Neural crest cell (in vitro differentiated cells): ENCODE measurements at places on chromosomes 12 and 14. TPM values are rescaled to one million over a fixed set of nuclear protein-coding genes. Genes with fewer than 3 reads are reported as not detected.
A peak's percentile ranks its signal among the peaks of the same experiment; 100 is the strongest.

DNA sequence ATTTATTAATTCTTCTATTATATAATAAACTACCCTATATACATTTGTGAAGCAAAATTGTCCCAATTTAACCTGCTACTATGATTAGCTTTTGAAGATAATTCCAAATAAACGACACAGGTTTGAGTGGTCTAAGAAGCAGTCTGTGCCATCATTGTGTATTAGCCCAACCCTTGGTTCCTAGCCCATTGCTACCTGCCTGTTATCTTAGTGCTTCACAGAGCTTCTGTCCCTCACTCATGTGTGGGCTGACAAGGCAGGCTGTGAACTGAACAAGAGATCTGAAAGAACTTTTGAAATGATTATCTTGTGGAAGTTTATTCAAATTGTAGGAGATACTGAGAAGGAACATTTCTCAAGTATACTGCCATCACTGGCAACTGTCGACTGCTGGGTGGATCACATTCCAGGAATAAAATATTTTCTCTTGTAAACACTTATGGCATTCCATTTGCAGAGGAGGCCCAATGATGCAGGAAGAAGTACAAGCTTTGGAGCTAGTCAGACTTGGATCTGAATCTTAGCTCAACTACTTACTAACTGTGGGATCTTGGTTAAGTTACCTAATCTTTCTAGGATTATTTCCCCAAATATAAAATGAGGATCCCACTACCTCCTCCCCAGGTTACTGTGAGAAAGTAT, 7.8 kb upstream of the MTERF2 start:
- no peak for DNase-seq
- H3K4me3 ChIP-seq: no peak overlapping the region

- peaks cover 10% of the 10 kb centered on the region for H3K27me3 ChIP-seq
- no peak for DNase-seq
- H3K4me3 ChIP-seq: no peak overlapping the region
- no peak overlapping the region for H3K27ac ChIP-seq
- no peaks in the 10 kb centered on the region for H3K36me3 ChIP-seq
- no peaks in the 10 kb centered on the region for H3K4me1 ChIP-seq
Observed at GRCh38 chr14:97290977-97291376, 493.8 kb downstream of the VRK1 start.

DNA sequence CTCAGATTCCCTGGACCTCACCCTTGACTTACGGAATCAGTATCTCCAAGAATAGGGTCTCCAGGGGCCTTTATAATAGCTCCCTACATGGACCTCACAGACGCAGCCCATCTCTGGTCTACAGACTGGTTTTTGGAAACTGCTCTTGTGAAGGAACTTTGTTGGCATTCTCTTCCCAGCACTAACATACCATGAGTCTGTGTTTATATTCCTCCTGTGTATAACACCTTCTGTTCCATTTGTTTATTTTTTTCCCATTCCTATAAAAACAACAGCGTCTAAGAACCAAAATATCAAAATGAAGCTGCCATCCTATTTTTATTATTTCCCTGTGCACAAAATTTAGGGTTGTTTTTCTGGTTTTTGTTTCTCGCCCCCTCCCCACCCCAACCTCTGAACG, 131.1 kb downstream of the NEDD1 start:
- H3K27me3 ChIP-seq: no peaks in the 10 kb centered on the region
- peaks cover 16% of the 10 kb centered on the region for H3K4me1 ChIP-seq
- H3K36me3 ChIP-seq: peaks cover 2% of the 10 kb centered on the region
- no peak for DNase-seq
- H3K27ac ChIP-seq: no peak overlapping the region
- H3K4me3 ChIP-seq: no peak overlapping the region

LYZ gene
- 0.26 TPM in 1 of 2 replicates, not detected in the other for total RNA-seq

RNASE7 gene
- total RNA-seq: not detected in 2 replicates

SCN8A gene
- 13.0 and 13.5 TPM in 2 replicates for total RNA-seq

DNA sequence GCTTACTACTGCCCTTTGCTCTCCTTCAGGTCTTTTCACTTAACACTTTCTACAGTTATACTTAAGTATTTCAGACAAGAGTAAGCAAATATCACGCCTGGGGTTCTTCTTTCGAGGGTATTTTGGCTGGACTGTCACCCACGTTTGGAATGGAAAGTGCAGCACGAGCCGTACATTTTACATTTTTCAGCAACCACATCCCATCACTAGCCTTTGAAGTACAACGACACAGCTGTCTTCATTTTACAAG, 349 bp upstream of the FAM177A1 start:
- no peaks in the 10 kb centered on the region for H3K27me3 ChIP-seq
- H3K27ac ChIP-seq: peak overlapping the region; percentile 95
- peaks cover 21% of the 10 kb centered on the region for H3K4me1 ChIP-seq
- H3K4me3 ChIP-seq: peak overlapping the region; percentile 96
- no peaks in the 10 kb centered on the region for H3K36me3 ChIP-seq
- DNase-seq: no peak

- no peaks in the 10 kb centered on the region for H3K36me3 ChIP-seq
- peaks cover 57% of the 10 kb centered on the region for H3K27me3 ChIP-seq
- peaks cover 7% of the 10 kb centered on the region for H3K4me1 ChIP-seq
- no peak overlapping the region for H3K4me3 ChIP-seq
Observed at GRCh38 chr12:110936367-110937103, 16.2 kb upstream of the MYL2 start.

GRCh38 chr12:12025799-12026386, 44.8 kb upstream of the BCL2L14 start:
- no peaks in the 10 kb centered on the region for H3K27me3 ChIP-seq
- no peak for DNase-seq

CYP46A1 gene
- 3.0 and 3.6 TPM in 2 replicates for total RNA-seq

GRCh38 chr12:14326699-14327098, 38.8 kb upstream of the ATF7IP start:
- no peak overlapping the region for H3K27ac ChIP-seq
- no peaks in the 10 kb centered on the region for H3K4me1 ChIP-seq
- H3K36me3 ChIP-seq: peaks cover 5% of the 10 kb centered on the region
- H3K4me3 ChIP-seq: no peak overlapping the region

ZCCHC8 gene
- total RNA-seq: 32.4 and 34.0 TPM in 2 replicates

TDRD9 gene
- not detected in 2 replicates for total RNA-seq

IAPP gene
- total RNA-seq: 0.28 TPM in 1 of 2 replicates, not detected in the other

DNA sequence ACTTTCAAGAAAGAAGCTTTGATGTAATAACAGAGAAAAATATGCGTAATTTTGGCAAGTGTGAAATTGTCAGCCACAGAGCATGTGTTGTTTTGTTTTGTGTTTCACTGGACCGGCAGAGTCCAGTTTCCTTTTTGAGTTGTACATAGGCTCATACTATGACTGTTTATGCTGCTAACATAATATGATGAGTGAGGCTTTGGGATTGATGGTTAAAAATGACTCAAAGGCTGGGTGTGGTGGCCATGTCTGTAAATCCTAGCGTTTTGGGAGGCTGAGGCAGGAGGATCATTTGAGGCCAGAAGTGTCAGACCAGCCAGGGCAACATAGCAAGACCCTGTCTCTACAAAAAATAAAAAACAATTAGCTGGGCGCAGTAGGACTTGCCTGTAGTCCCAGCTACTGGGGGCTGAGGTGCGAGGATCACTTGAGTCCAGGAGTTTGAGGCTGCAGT, 487.9 kb downstream of the PCNX1 start:
- H3K36me3 ChIP-seq: no peaks in the 10 kb centered on the region
- no peak overlapping the region for H3K4me3 ChIP-seq
- peaks cover 3% of the 10 kb centered on the region for H3K4me1 ChIP-seq
- H3K27me3 ChIP-seq: no peaks in the 10 kb centered on the region
- no peak overlapping the region for H3K27ac ChIP-seq

DNA sequence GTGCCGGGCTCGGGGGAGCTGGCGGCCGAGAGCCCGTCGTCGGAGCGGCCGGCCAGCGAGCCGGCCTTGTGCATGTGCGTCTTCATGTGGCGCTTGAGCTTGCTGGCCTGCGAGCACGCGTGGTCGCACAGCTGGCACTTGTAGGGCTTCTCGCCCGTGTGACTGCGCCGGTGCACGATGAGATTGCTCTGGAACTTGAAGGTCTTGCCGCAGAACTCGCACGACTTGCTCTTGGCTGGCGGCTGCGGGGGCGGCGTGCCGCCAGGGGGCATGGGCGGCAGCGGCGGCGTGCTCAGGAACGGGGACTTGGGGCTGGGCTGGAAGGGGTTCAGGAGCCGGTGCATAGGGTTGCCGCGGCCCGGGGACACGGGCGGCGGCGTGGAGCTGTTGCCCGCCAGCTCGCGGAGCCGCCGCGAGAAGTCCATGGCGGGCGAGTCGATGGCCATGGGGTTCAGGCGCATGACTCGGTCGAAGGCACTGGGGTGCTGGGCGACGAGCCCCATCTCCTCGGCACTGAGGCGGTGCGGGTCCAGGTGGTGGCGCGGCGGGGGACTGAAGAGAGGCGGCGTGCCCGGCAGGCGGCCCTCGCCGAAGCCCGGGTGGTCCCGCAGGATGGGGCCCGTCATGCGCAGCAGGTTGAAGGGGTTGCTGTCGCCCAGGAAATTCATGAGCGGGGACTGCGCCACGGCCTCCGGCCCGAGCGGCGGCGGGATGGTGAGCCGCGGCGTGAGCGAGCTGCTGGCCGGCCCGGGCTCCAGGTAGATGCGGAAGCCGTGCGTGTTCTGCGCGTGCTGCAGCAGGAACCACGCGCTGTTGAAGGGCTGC, 96.5 kb downstream of the BCL11B start:
- H3K27me3 ChIP-seq: no peaks in the 10 kb centered on the region
- DNase-seq: no peak
- no peaks in the 10 kb centered on the region for H3K4me1 ChIP-seq
- no peak overlapping the region for H3K27ac ChIP-seq

- peaks cover 32% of the 10 kb centered on the region for H3K4me1 ChIP-seq
- no peak overlapping the region for H3K27ac ChIP-seq
- H3K4me3 ChIP-seq: no peak overlapping the region
- H3K36me3 ChIP-seq: no peaks in the 10 kb centered on the region
Observed at GRCh38 chr14:65419593-65420252, 7.2 kb downstream of the FUT8 start.

LTBR gene
- total RNA-seq: 1.6 and 1.7 TPM in 2 replicates

GRCh38 chr12:104570174-104570907, 113.6 kb downstream of the CHST11 start:
- H3K27ac ChIP-seq: no peak overlapping the region
- peaks cover 8% of the 10 kb centered on the region for H3K36me3 ChIP-seq
- H3K4me1 ChIP-seq: no peaks in the 10 kb centered on the region
- H3K27me3 ChIP-seq: no peaks in the 10 kb centered on the region
- no peak for DNase-seq
- no peak overlapping the region for H3K4me3 ChIP-seq

DNA sequence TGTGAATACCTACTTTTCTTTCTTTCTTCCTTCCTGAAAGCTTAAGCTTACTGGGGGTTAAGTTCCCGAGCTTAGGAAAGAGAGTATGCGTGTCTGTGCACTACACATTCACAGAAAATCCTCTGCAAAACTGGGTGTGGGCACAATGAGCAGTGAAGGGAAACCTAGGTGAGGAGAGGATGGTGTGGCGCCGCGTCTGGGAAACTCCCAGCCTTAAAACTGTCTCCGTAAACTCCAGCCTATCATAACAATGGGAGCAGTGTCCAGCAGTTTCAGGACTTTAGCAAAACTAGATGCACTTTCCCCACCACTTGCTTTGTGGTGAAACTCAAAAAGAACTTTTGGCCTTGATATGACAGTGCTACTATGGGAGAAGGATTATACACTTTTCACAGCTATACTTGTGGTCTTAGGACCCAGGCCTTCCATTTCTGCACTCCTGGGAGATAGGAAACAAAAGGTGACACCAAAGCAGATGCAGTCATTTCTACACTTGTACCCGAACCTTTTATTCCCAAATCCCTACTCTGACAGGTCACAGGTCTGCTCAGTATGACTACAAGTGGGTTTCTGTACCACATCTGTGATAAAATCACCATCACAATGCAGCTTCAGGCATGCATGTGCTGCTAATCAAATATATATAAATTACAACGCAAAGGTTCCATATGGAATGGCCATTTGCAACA, 10.4 kb downstream of the AKAP5 start:
- DNase-seq: no peak
- no peaks in the 10 kb centered on the region for H3K36me3 ChIP-seq
- H3K27me3 ChIP-seq: no peaks in the 10 kb centered on the region
- peaks cover 4% of the 10 kb centered on the region for H3K4me1 ChIP-seq
- no peak overlapping the region for H3K4me3 ChIP-seq
- H3K27ac ChIP-seq: no peak overlapping the region

TAS2R46 gene
- 0.43 and 0.89 TPM in 2 replicates for total RNA-seq

DNA sequence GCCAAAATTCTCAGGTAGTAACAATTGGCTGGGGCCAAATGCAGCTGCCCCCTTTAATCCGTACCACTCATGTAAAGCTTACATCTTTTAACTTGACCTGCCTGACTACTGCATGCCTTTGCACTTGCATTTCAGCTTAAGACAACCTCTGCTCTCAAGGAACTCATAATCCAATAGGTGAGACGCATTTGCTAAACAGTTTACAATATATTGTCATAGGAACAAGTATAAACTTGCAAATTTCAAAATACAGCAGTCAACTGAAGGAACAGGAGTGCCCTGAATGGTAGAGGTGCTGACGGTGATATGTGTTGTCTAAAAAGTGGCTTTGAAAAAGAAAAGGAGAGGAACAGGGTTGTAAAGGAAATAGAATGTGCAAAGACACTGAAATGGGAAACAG, 3.6 kb upstream of the BRMS1L start:
- H3K36me3 ChIP-seq: no peaks in the 10 kb centered on the region
- peaks cover 11% of the 10 kb centered on the region for H3K4me1 ChIP-seq
- peaks cover 26% of the 10 kb centered on the region for H3K27me3 ChIP-seq

R3HDM2 gene
- total RNA-seq: 57.3 and 57.5 TPM in 2 replicates

- H3K4me3 ChIP-seq: no peak overlapping the region
- H3K27ac ChIP-seq: no peak overlapping the region
- no peaks in the 10 kb centered on the region for H3K27me3 ChIP-seq
- no peaks in the 10 kb centered on the region for H3K36me3 ChIP-seq
- DNase-seq: no peak
Observed at GRCh38 chr12:43585676-43586075, 33.7 kb upstream of the ADAMTS20 start.

GRCh38 chr14:54686219-54686870, 119.4 kb downstream of the SAMD4A start:
- H3K27me3 ChIP-seq: no peaks in the 10 kb centered on the region
- no peak overlapping the region for H3K4me3 ChIP-seq
- H3K27ac ChIP-seq: no peak overlapping the region
- H3K36me3 ChIP-seq: no peaks in the 10 kb centered on the region

- H3K27ac ChIP-seq: no peak overlapping the region
- H3K36me3 ChIP-seq: no peaks in the 10 kb centered on the region
- H3K27me3 ChIP-seq: no peaks in the 10 kb centered on the region
- peaks cover 22% of the 10 kb centered on the region for H3K4me1 ChIP-seq
- no peak for DNase-seq
- no peak overlapping the region for H3K4me3 ChIP-seq
Observed at GRCh38 chr12:124130691-124131591, 157.9 kb downstream of the ZNF664 start.

- peaks cover 5% of the 10 kb centered on the region for H3K27me3 ChIP-seq
- H3K4me3 ChIP-seq: no peak overlapping the region
- no peaks in the 10 kb centered on the region for H3K36me3 ChIP-seq
- H3K27ac ChIP-seq: no peak overlapping the region
Observed at GRCh38 chr12:5498076-5498475, 66.2 kb downstream of the NTF3 start.

- DNase-seq: no peak
- H3K4me1 ChIP-seq: no peaks in the 10 kb centered on the region
- no peak overlapping the region for H3K27ac ChIP-seq
Observed at GRCh38 chr14:65071544-65071943, 30.8 kb downstream of the MAX start.

POTEM gene
- not detected in 2 replicates for total RNA-seq

GRCh38 chr14:96776791-96777190, 20.4 kb upstream of the VRK1 start:
- no peaks in the 10 kb centered on the region for H3K27me3 ChIP-seq
- H3K4me1 ChIP-seq: peaks cover 4% of the 10 kb centered on the region
- no peaks in the 10 kb centered on the region for H3K36me3 ChIP-seq

PHETA1 gene
- total RNA-seq: 34.2 and 34.8 TPM in 2 replicates
